ENCODE measurements at places on chromosomes 7 and 10.
A peak's percentile ranks its signal among the peaks of the same experiment; 100 is the strongest.

GRCh38 chr7:96055717-96056116 lies 266.2 kb downstream of the SLC25A13 start:
- no peak for DNase-seq

- no peak for DNase-seq
These were observed 501.1 kb downstream of the TNS3 start for GRCh38 chr7:47080816-47081215.

DNA sequence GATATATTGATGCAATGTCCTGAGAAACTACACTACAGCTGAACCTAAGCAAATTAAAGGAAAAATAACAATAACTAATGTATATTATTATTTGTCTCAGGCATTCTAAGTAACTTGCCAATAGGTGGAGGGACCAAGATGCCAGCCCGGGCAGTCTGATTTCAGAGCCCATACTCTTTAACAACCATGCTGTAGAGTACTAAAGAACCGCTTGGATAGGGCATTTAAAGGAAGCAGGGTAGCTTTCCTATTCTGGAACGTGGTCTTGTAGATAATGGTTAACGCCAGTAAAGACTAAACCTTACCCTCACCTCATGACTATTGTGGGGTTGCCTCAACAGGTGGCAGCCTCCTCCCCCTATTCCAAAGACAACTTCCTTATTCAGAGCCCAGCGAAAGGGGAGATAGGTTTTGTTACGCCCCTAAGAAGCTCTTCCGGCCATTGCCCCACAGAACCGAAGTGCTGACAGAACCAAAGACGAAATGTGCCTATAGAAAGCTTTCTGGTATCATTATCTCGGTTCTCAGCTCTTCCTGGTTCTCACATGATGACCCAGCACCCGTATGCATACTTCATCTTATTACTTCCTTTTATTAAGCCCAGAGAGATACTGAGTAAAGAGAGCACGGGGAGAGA lies 707 bp upstream of the C1GALT1 start:
- DNase-seq = peak; percentile 33

DNA sequence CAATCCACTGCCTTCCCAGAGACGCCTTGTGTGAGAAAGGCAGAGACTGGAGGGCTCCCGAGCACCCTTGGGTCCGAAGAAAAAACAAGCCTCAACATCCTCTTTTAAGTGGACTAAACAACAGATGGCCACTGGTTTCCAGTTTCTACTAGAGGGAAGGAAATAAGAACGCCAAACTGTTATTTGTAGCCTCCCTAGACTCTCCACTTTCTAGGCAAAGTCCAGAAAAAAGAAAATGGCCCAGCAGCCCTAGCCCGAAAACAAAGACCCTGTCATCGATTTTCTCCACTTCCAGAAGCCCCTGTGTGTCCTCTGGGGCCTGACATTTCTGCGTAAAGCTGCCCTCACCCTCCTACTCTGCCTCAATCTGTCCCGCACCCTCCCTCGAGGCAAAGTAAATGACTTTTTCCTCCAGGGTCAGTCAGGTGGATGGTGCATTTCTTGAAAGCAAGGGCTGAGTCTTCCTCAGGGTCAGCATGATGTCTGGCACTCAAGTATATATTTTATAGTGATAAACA lies 6.0 kb downstream of the RGS10 start:
- no peak for DNase-seq

GRCh38 chr7:33444511-33444910 lies 315.1 kb downstream of the BBS9 start:
- DNase-seq = no peak

GRCh38 chr10:96992721-96993120 lies 160.6 kb downstream of the LCOR start:
- no peak for DNase-seq

DNA sequence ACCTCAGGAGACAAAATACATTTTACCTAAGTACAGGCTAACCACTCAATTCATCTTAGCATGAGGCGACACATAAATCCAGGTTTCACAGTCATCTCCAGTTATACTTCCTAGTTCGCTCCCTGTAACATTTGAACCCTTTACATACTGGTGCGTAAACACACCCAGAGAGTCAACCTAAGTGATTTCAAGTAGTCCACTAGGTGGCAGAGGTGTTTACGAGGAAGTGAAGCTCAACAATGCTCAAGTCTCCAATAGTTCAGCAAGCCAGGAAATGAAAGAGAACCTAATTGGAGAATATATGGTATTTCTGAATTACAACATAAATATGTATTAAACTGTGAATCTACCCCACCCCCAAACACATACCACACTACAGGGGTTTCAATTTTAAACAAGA lies 76.3 kb upstream of the ABCB5 start:
- no peak for DNase-seq

DNA sequence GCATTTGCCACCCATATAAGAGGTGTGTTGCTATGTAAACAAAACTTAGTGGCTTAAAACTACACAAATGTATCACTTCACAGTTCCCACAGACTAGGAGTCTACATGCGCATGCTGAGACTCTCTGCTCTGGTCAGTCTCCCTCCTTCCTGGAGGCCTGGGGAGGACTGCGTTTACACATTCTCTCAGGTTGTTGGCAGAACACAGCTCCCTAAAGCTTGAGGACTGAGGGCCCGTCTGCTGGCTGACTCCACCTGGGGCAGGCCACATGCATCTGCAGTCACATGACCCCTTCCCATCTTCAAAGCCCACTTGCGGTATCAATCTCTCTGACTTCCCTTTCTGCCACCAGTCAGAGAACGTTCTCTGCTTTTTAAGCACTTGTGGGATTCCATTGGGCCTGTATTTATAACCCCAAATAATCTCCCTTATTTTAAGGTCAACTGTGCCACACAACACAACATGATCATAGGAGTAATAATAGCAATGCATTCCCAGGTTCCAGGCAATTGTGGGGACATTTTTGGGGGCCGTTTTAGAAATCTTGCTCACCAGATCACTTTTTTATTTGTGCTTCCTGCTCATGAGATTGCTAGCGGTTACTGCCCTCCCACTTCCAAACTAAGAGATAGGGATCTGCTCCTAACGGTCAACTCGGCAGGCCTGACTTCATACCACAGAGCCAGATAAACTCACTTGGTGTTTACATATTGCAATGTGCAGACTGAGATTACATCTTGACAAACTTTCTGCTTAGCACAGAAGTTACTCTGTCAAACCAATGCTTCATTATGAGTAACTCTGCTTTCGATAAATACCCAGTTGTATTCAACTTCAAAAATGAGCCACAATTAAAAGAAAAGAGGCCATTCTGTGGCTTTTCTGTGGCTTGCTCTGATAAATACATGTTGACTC lies 96.3 kb downstream of the ALOX5 start:
- DNase-seq = no peak

Measured in pancreas (tissue), 10 donors.